Stimulated activated CD8-positive, alpha-beta memory T cell treated with anti-CD3 and anti-CD28 coated beads, Interleukin-15, amount 100 ng/mL, for 24 hours (primary cell): ENCODE measurements at places on chromosomes 12 and 14.

- DNase-seq: no peak
These were observed 482.8 kb downstream of the PRKD1 start for GRCh38 chr14:29444805-29445204.

GRCh38 chr12:125567581-125567980 is 502.3 kb downstream of the AACS start:
- no peak for DNase-seq

- DNase-seq: no peak
These were observed 3.0 kb downstream of the TRMT5 start for GRCh38 chr14:60977847-60978246.

DNA sequence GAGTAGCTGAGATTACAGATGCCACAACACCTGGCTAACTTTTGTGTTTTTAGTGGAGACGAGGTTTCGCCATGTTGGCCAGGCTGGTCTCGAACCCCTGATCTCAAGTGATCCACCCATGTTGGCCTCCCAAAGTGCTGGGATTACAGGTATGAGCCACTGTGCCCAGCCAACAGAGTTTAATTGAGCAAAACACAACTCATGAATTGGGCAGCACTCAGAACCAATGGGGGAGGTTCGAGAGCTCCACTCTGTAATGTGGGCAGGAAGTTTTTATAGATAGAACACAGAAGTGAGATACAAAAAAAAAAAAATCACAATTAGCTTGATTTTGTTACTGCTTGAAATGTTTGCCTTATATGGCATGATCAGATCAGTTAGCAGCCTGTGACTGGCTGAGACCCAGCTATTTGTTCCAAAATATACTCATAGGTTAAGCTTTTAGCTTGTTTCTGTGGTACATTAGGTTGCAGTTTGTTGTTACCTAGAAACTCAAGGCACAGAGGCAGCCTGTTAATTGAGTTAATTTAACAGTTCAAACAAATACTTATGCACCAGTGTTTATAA is 1.4 kb upstream of the P2RX2 start:
- no peak for DNase-seq

GRCh38 chr12:108564724-108565123 is 2.3 kb downstream of the ISCU start:
- no peak for DNase-seq

- DNase-seq: no peak
These were observed 170.1 kb upstream of the FKBP4 start for GRCh38 chr12:2624543-2625288.

GRCh38 chr14:68463299-68463698 is 329.6 kb downstream of the ZFP36L1 start:
- no peak for DNase-seq

- no peak for DNase-seq
These were observed 4.2 kb downstream of the TGFB3 start for GRCh38 chr14:75977582-75977943.

GRCh38 chr14:98198385-98198784 is 1073.6 kb downstream of the BCL11B start:
- no peak for DNase-seq

- DNase-seq: no peak
These were observed 72.4 kb downstream of the HECTD4 start for GRCh38 chr12:112309797-112310196.

DNA sequence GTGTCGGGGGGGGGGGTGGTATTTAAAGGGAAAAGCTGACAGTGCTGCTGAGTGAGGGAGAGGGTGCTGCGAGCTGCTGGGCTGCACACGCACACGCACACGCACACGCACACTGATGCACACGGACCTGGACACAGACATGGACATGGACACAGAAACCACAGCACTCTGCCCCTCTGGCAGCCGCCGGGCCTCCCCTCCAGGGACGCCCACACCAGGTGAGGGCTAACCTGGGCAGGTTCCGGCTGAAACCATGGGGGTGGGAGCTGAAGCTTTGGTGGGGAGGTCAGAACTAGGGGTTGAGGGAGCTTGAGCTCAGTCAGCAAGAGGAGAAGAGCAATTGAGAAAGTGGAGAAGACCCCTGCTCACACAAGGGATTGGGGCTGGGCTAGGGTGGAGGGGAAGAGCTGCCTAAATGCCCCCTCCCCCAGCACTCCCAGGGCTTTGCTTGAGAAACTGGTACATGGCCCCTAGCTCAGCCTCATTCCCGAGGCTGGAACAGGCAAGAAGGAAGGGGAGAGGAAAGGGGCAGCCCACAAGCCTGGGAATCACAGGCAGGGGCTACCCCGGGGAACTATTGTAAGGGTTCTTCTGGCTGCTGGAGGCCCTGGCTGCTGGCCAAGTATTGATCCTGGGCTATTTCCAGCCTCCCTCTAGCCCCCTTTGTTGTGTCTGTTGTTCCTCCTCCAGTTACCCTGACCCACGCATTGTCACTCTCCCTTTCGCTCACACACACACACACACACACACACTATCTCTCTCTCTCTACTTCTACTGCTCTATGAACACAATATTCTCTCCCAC is at the start of gene REM2:
REM2 (plus strand) TSS at position 50 of the 804 bp plus-strand sequence; CDS start at position 116, 66 bp downstream.
- DNase-seq: no peak

DNA sequence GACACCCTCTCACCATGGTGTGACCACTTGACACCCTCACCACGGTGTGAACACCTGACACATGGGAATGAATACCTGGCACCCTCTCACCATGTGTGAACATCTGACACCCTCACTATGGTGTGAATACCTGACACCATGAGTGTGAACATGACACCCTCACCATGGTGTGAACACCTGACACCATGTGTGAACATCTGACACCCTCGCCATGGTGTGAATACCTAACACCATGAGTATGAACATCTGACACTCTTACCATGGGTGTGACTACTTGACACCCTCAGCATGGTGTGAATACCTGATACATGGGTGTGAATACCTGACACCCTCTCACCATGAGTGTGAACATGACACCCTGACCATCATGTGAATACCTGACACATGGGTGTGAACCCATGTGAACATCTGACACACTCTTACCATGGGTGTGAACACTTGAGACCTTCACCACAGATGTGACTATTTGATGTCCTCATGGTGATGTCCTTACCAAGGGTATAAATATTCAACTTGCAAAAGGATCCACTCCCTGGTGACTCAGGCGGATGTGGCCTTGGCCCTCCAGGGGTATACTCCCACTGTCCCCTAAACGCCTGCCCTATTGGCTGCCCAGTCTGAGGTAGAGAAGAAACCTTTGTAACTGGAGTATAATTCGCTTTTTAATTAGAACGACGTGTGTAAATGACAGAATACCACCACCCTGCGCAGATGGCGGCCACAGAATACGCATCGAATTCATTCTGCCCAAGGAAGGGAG is 29.1 kb downstream of the RFLNA start:
- no peak for DNase-seq

DNA sequence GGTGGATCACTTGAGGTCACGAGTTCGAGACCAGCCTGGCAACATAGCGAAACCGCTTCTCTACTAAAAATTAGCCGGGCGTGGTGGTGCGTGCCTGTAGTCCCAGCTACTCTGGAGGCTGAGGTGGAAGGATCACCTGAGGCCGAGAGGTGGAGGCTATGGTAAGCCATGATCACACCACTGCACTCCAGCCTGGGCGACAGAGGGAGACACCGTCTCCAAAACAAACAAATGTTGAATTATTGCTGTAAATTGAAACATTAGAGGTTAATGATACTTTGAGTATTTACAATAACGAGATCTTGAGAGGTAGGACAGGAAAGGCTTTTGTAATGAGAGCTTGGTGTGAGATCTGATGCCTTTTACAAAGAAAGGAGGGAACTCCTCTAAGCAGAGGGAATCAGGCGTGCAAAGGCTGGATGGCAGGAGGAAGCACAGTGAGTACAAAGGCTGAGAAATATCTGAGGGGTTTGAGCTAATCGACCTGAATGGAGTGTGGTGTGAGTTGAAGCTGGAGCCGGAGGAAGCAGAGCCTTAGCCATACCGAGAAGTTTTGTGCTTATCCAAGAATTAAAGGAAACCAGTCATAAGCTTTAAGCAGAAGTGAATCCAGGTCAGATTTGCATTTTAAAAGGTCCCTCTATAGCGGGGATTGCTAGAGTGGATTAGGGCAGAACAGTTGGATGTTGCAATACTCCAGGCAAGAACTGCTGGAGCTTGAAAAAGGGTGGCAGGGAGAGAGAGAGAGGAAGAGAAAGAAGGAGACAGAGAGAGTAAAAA is 1.1 kb downstream of the RHNO1 start:
- no peak for DNase-seq

GRCh38 chr14:80005561-80005960 is 205.7 kb downstream of the DIO2 start:
- no peak for DNase-seq

GRCh38 chr12:106985479-106985878 is 1.5 kb downstream of the MTERF2 start:
- no peak for DNase-seq

DNA sequence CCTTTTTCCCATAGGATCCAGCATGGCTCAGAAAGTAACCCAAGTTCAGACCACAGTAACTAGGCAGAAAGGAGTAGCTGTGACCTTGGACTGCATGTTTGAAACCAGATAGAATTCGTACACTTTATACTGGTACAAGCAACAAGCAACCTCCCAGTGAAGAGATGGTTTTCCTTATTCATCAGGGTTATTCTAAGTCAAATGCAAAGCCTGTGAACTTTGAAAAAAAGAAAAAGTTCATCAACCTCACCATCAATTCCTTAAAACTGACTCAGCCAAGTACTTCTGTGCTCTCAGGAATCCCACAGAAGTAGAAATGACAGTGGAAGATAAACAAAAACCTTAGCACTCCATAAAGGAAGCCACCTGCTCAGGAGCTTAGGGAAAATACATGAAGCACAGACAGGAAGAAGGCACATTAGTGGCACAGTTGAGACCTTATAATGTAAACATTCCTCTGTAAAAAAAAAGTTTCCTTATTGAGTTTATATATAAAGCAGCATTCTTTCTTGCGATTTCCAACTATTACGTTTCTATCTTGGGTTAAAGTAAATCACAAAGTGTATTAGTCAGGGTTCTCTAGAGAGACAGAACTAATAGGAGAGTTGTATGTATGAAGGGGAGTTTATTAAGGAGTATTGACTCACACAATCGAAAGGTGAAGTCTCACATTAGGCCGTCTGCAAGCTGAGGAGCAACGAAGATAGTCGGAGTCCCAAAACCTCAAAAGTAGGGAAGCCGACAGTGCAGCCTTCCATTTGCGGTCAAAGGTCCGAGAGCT is 398.4 kb downstream of the DAD1 start:
- DNase-seq: no peak

DNA sequence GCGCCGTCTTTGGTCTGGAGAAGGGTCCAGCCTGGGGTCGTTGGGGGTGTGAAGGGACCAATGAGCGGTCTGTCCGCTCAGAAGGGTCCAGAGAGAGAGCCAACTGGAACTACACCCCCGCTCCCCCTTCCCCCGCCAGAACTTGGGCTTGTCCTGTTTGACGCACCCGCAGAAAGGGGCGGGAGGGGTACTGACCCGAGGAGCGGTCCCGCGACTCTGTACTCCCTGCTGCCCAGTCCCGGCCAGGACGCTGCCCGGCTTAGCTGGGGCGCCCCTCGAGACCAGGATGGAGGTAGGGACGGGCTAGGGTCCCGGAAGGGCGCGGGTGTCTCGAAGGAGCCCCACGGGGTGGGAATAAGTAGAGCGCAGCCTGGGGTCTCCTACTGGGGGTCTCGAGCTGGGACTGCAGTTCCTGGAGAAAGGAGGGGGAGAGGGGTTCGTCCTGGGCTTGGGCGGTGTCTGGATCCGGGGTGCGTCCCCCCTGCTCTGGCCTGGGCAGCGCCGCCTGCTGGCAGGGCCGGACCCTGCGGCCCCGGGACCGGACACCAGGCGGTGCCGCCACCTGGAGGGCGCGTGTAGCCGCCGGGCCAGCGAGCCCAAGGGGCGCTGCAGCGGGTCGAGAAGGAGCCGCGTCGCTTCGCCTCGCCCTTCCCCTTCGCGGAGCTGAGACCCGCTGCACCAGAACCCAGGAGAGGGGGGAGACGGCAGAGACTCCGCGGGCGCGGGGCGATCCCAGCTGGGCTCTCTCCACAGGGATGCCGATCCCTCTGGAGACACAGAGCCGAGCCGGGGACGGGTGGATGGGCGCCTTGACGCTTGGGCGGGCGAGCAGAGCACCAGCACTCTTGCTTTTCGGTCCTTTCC is 3.8 kb upstream of the CACNB3 start:
- DNase-seq: peak; percentile 65

GRCh38 chr12:15505616-15506015 is 183.3 kb downstream of the PTPRO start:
- DNase-seq: no peak

DNA sequence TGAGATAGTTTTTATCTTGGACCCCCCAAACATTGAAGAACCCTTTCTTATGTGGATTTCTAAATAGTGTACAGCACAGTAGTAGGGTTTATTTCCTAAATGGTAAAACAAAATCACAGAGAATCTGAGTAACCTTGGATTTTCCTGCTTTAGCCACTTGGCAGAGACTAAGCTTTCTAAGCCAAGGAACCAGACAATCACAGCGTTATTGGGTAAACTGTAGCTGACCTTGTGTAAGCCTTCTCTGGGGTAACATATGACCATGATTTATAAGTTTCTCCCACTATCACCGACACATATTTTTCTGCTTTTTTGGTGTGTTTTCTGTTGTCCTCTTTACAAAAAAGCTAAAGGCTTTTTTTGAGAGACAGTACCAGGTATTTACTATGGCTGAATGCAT is 136.3 kb upstream of the PZP start:
- no peak for DNase-seq

DNA sequence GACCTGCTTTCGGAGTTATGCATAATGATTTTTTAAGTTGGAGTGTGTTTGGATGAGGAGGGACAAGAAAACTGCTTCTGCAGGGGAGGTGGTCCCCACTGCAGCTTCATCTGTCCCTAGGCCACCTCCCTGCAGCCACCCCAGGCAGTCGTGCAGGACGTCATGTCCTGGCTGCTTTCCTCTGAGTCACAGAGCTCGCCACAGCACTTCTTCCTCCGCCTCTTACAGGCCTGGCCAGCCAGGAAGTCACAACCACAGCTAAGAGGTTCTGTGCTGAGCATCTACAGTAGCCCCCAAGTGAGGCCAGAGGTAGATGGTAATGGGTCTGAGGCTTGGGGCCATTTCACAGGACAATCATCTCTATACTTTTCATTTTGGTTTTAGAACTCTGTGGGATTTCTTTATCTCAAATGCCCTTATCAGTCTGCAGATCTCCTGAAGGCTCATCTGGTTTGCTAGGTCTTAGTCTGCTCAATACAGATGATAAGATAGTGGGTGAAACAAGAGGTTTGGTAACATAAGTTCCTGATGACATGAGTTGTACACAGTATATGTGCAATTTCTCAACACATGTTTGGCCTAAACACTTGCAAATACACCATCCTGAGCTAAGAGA is 106.4 kb downstream of the ARF6 start:
- DNase-seq: peak; percentile 38

- DNase-seq: peak; percentile 59
These were observed 984 bp upstream of the WNK1 start for GRCh38 chr12:751192-751998.

DNA sequence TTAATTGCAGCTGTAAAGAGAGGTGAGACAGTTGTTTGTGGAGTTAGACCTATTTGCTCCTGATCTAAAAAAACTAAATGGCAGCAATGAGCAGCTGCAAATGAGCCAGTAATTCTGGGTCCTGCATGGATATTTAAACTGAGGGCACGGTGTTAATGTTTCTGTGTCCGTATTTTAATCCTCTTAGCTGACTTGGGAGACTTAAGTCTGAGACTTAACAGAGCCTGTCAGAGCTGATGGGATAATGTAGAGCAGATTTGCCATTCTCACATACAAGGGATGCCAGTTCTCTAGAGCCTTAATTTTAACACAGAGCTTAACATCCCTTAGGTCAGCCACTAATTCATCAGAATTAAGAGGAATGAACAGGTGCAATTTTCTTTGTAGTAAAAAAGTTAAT is 178.6 kb upstream of the PDE3A start:
- DNase-seq: no peak
